Adrenal gland (tissue), 19 donors: ENCODE measurements at places on chromosomes 6 and 20. TPM values are rescaled to one million over a fixed set of nuclear protein-coding genes. Genes with fewer than 3 reads are reported as not detected.
A peak's percentile ranks its signal among the peaks of the same experiment; 100 is the strongest.

GRCh38 chr6:1190366-1190765, 121.5 kb upstream of the FOXQ1 start:
- no peak for DNase-seq

- no peak for DNase-seq
Observed at GRCh38 chr6:161245363-161245762, 28.5 kb downstream of the AGPAT4 start.

- DNase-seq, result no peak
Observed at GRCh38 chr6:90160013-90160412, 136.6 kb downstream of the BACH2 start.

Gene KHDC1L
- total RNA-seq, result not detected

- DNase-seq, result no peak
Observed at GRCh38 chr6:24690593-24690992, 23.7 kb downstream of the ACOT13 start.

DNA sequence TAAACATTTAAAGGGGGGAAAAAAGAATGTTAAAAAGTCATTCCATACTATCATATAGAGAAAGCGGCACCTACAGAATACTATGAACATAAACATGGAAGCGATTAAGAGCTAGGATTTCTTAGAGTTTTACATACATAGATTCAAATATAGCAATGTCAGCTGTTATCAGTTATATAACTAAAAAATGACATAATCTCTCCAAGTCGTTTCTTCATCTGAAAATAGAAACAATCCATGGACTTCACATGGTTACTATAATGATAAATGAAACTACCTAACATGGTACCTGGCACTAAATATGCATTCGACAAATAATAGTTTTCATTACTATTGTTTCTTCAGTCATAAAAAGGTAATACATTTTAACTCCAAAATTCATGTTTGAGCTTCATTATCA, 3.7 kb downstream of the IBTK start:
- DNase-seq, result no peak

DNA sequence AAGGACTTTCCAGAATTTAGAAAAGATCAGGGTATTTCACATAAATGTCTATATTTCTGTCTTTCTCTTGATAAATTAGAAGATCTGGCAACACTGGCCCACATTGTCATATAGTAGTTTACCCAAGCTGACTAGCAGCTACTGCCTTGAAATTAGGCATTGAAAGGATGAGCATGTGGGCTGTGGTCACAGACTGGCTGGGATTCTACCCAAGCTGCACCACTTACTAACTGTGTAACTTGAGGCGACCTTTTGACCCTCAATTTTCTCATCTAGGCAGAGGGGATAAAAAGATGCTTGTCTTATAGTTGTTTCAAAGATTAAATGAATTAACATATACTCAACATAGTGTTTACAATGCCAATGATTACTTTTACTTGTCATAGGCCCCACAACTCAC, 152.7 kb upstream of the BMP2 start:
- DNase-seq, result no peak

Gene OPN5
- not detected for total RNA-seq

DNA sequence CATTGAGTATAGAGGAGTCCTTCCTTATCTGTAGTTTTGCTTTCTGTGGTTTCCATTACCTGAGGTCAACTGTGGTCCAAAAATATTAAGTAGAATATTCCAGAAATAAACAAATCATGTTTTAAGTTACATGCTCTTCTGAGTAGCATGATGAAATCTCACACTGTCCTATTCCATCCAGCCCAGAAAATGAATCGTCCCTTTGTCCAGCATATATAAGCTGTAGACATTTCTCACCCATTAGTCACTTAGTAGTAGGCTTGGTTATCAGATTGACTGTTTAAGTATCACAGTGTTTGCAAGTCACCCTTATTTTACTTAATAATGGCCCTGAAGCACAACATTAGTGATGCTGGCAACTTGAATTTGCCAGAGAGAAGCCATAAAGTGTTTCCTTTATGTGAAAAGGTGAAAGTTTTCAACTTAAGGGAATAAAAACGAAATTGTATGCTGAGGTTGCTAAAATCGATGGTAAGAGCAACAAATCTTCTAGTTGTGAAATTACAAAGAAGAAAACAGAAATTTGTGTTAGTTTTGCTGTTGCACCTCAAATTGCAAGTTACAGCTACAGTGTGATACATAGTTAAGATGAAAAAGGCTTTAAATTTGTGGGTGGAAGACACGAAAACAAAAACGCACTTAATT, 198.6 kb upstream of the SIM1 start:
- no peak for DNase-seq

- DNase-seq, result peak; percentile 4
Observed at GRCh38 chr20:25206548-25206947, 11.0 kb downstream of the ENTPD6 start.

Gene TAAR1
- not detected for total RNA-seq

GRCh38 chr20:44014807-44015732, 100.4 kb downstream of the TOX2 start:
- no peak for DNase-seq

Gene OSER1
- total RNA-seq, result 26.0 TPM

Gene HLA-DRB1
- total RNA-seq, result 14.8 TPM

DNA sequence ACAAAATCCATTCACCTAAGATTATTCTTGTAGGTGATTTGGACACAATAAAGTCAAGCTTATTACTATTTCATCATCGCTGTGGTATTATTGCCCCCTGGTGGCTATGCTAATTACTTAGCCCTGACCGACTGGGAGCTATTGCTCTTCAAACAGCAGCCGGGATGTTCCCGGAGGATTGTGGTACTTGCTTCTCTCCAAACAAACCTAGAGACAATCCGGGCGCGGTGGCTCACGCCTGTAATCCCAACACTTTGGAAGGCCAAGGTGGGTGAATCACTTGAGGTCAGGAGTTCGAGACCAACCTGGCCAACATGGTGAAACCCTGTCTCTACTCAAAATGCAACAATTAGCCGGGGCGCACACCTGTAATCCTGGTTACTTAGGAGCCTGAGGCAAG, 15.4 kb upstream of the STMND1 start:
- peak; percentile 62 for DNase-seq

Gene FAM217A
- not detected for total RNA-seq

DNA sequence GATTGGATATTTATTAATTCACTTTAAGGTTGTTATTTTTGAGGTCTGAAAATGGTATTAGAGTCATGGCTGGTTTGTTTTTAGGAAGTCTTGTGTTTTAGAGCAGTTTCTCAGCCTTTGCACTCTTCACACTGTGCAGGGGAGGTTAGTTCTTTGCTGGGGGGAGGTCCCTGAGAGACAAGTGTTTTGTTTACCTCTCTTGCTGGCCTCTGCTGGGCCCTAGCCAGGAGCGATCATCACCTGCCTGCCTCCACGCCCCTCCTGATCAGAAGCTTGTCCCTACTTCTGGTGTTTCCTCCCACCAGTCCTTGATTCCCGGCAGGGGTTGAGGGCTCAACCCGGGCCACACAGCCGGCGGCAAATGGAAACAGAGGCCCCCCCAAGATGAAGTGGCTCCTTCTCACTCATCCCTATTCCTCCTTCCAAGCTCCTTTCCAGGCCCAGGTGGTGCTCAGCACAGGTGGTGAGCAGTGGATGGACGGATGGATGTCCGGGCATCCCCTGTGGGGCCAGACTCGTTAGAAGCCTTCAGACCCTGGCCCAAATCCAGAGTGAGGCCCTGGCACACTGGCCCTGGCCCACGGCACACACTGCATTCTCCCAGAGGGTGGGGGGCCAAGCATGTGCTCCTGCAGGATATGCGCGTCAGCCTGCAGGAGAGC, 51.3 kb downstream of the GRM4 start:
- no peak for DNase-seq

GRCh38 chr6:16712255-16712930, 48.9 kb downstream of the ATXN1 start:
- peak; percentile 9 for DNase-seq
